ENCODE measurements at places on chromosomes 4 and X. TPM values are rescaled to one million over a fixed set of nuclear protein-coding genes. Genes with fewer than 3 reads are reported as not detected.

The ATP1B4 gene
- polyA plus RNA-seq = not detected

The MAGEB2 gene
- polyA plus RNA-seq = 78.1 TPM

The POU3F4 gene
- not detected for polyA plus RNA-seq

The DOK7 gene
- polyA plus RNA-seq = not detected

The SSX2B gene
- polyA plus RNA-seq = 70.2 TPM

The ADAM29 gene
- not detected for polyA plus RNA-seq
